ENCODE measurements at places on chromosomes 12 and 14. TPM values are rescaled to one million over a fixed set of nuclear protein-coding genes. Genes with fewer than 3 reads are reported as not detected.
A peak's percentile ranks its signal among the peaks of the same experiment; 100 is the strongest.

The CELA1 gene
- total RNA-seq = not detected

The P2RX2 gene
- total RNA-seq = not detected

The OR11H6 gene
- not detected for total RNA-seq

The APOF gene
- not detected for total RNA-seq

- DNase-seq = no peak
Observed at GRCh38 chr14:76426161-76426696, 50.3 kb downstream of the ESRRB start.

- DNase-seq = no peak
Observed at GRCh38 chr12:57261428-57261865, 10.5 kb upstream of the STAC3 start.

- DNase-seq = peak; percentile 39
Observed at GRCh38 chr12:82650627-82651337, 35.9 kb upstream of the TMTC2 start.

DNA sequence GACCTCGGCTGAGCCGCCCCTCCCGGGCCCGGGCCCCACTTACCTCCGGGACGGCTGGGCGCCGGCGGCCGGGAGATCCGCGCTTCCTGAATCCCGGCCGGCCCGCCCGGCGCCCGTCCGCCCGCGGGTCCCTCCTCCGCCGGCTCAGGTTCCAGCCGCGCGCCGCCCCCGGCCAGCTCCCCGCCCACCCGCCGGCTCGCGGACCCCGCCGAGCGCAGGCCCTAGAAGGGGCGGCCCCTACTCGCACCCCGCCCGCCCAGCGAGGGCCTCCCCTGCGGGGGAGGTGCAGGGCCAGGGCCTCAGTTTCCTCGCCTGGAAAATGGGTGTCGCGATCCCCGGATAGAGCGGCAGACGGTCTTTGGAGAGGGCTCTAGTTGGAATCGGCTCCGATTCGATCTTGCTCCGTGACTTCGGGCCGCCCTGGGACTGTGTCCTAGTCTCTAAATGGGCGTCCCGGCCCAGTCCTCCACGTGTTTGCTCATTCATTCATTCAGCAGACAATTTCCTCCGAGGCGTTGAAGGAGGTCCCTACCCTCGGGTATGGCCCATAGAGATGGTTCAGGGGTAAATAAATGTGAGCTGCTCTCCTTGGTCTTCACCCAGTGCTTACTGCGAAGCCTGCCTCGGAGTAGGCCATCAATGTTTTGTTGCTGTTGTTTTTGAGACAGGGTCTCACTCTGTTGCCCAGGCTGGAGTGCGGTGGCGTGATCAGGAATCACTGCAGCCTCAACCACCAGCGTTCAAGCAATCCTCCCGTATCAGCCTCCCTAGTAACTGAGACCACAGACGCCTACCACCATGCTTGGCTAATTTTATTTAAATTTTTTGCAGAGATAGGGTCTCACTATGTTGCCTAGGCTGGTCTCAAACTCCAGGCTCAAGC is at the start of gene TRPV4:
Gene TRPV4 (minus strand): TSS at position 92 of the 883 bp plus-strand sequence. CDS start 18,602 bp downstream, outside the sequence.
- peak; percentile 67 for DNase-seq

The MYBPC1 gene
- total RNA-seq = not detected

The COX8C gene
- not detected for total RNA-seq

- DNase-seq = peak; percentile 54
Observed at GRCh38 chr12:96500693-96501092, 11.3 kb downstream of the CFAP54 start.

- peak; percentile 17 for DNase-seq
Observed at GRCh38 chr12:105960319-105961083, 178.3 kb downstream of the NUAK1 start.

The HOXC10 gene
- total RNA-seq = not detected

The ACVR1B gene
- 17.0 TPM for total RNA-seq

GRCh38 chr12:62530596-62530995 is 64.0 kb downstream of the MON2 start:
- DNase-seq = peak; percentile 36

Measured in GM23248 (cell line).